ENCODE measurements at places on chromosomes 5 and 9.

- DNase-seq, result no peak
Measured at GRCh38 chr5:87340716-87341115, 72.0 kb downstream of the CCNH start.

GRCh38 chr9:38289236-38289865 is 103.2 kb upstream of the ALDH1B1 start:
- no peak for DNase-seq

- no peak for DNase-seq
Measured at GRCh38 chr9:21690561-21690960, 111.9 kb upstream of the MTAP start.

- no peak for DNase-seq
Measured at GRCh38 chr5:140806834-140807775, at the start of gene PCDHA4. Gene PCDHA4 (plus strand): TSS chr5:140807068.

DNA sequence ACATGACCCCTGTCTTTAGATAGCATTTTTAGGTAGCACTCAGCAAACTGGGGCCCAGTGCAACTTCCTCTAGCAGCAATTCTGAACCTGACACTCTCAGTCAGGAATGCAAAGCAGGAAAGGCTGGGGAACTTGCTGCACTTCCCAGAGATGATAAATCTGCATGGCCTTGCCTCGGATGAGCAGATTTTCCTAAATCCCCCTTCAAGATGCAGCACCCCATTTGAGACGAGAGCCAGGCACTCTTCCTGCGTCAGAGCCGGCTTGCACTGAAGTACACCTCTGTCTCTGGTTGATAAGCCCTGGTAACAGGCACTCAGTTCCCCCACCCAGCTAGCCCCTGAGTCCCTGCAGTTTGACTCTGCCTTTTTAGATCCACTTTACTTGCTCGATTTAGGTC is 296.7 kb upstream of the PANK3 start:
- no peak for DNase-seq

Measured in stimulated activated CD4-positive, alpha-beta T cell treated with anti-CD3 and anti-CD28 coated beads, Interleukin-1b, Interleukin-23, amount 100 ng/mL, for 1 hour (primary cell).